ENCODE measurements at places on chromosomes 16 and 17. TPM values are rescaled to one million over a fixed set of nuclear protein-coding genes. Genes with fewer than 3 reads are reported as not detected.
A peak's percentile ranks its signal among the peaks of the same experiment; 100 is the strongest.

GRCh38 chr16:795580-796229 lies 4.8 kb downstream of the GNG13 start:
- peak; percentile 85 for DNase-seq

GRCh38 chr17:48735062-48735351 lies 6.5 kb upstream of the HOXB13 start:
- DNase-seq = no peak

The MT1E gene
- 493 TPM for total RNA-seq

DNA sequence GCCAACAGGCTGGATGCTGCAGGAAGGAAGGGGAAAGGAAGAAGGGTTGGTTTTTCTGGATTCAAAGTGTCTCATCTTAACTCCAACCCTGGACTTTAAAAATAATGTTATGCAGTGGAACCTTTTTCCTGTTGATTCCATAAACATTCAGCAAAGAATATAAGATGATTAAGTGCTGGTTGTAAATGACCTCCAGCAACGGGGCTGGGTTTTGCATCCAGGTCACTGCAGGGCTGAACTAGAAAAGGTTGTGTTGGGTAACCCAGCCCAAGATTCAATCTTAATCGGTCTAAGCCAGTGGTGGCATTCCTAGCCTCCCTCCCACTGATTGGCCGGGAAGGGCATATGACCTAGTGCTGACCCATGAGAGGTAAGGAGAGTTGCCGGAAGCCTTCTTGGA lies 34.2 kb upstream of the PLCG2 start:
- no peak for DNase-seq

- no peak for DNase-seq
Observed at GRCh38 chr17:69050999-69051775, 9.5 kb downstream of the ABCA9 start.

DNA sequence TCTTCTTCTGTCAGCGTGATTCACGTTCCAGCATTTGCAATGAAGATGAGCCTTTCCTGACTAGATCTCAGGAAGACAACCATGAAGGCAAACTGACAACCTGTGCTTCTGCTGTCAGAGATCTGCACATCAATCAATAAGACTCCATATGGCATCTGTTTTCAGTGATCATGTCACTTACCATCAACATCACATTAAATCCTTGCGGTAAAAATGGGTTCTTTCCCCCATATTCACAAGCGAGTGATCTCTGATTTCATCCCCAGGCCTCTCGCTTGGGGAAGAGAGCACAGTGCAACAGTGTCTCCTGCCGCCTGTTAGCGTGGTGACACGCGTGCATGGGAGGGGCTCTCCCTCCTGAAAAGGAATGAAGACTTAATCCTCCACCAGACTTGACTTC lies 11.1 kb downstream of the NACA2 start:
- DNase-seq = no peak

The GPR139 gene
- not detected for total RNA-seq

DNA sequence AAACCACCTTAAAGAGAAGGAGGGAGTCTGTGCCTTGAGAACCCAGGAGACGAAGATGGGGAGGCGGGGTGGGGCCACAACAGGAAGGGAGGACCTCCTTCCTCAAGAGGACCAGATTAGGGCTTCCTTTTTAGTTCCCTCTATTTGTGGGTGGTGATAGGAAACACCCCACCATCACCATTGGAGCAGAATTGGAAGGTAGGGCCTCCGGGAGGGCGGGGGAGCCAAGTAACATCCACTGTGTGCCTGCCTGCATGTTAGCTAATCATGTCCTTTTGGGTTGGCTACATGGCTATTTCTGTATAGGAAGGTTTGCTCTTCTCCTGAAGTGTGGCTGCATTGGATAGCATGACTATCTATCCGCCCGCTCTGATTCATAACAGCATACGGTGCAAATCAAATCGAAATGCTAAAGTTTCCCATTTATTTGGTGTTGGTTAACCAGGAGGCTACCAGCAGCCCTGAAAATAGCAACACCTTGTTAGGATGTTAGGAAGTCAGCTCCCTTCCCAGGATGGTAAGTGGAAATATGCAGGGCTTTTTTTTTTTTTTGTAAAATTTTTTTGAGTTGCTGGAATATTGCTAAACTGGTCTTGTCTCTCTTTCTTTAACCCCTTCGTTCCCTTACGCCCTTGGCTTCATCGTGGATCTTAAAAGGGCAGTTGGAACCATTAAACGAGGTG lies 4.2 kb downstream of the SYT17 start:
- no peak for DNase-seq

The HAS3 gene
- 0.08 TPM for total RNA-seq

- DNase-seq = no peak
Observed at GRCh38 chr17:47712330-47713023, 18.5 kb downstream of the TBKBP1 start.

- no peak for DNase-seq
Observed at GRCh38 chr17:43915559-43915958, 8.2 kb upstream of the MPP2 start.
